ENCODE measurements at places on chromosomes 2 and 18.

DNA sequence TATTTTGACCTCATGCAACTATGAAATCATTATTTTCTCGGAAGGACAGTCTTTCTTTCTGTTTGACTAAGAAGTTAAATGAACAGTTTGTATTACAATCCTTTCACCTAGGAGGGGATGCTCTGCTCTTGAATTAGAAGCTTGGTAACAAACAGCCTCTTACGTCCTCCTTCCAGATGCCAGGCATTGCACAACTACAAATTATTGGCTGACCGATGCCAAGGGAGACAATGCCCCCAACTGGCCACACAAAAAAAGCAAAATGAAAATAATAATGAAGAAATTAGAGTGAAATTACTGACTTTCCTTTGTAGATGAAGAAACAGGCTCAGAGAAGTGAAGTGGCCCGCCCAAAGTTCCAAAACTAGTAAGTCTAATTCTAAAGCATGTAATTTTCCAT lies 177.9 kb downstream of the CYRIA start:
- H3K27ac ChIP-seq = no peak overlapping the region
- peak; percentile 19 for DNase-seq
- no peaks in the 10 kb centered on the region for H3K27me3 ChIP-seq

GRCh38 chr18:4251873-4252272 lies 203.2 kb downstream of the DLGAP1 start:
- no peak overlapping the region for H3K4me3 ChIP-seq
- H3K27me3 ChIP-seq = no peaks in the 10 kb centered on the region
- no peak for DNase-seq
- no peaks in the 10 kb centered on the region for H3K4me1 ChIP-seq
- H3K36me3 ChIP-seq = no peaks in the 10 kb centered on the region
- H3K27ac ChIP-seq = no peak overlapping the region

DNA sequence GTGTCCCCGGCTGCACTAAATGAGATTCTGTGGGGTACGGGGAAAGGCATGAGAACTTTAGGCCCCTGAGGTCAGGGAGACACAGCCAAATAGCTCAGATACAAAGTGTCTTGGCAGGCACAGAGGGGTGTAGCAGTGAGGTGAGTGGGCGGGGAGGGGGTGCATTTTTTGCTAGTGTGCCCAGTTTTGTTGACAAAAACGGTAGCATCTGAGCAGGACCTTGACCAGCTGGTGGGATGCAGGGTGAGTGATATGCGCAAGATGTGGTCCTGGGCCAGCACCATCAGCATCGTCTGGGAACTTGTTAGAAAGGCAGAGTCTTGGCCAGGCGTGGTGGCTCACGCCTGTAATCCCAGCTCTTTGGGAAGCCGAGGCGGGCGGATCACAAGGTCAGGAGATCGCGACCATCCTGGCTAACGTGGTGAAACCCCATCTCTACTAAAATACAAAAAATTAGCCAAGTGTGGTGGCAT lies 127.3 kb upstream of the LGALSL start:
- H3K36me3 ChIP-seq = no peaks in the 10 kb centered on the region
- no peak overlapping the region for H3K27ac ChIP-seq
- H3K4me3 ChIP-seq = no peak overlapping the region
- peaks cover 6% of the 10 kb centered on the region for H3K4me1 ChIP-seq
- no peak for DNase-seq
- no peaks in the 10 kb centered on the region for H3K27me3 ChIP-seq

DNA sequence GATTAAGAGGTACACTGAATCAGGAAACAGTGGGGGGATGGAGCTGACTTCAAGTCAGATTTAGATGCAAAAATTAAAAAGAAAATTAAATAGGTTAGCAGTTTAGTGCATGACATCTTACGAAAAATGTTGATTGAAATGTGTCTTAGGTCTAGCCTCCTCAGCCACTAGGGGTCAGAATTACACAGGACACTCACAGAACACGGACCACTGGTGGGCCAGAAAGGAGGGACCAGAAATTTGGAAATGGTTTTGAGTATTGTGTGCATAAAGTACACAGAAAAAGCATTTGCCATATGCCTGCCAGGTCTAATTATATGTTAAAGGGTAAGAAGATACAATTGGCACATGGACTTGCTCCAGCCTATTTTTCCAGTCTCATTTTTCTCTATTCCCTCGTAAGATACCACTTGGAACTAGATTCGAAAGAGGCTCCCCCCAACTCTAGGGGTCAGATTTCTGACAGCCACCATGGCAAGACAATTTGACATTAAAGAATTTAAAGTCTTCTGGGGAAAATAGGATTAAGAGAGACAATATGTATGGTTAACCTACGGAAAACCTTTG lies 550.2 kb upstream of the SETBP1 start:
- no peaks in the 10 kb centered on the region for H3K36me3 ChIP-seq
- no peak for DNase-seq
- H3K4me1 ChIP-seq = no peaks in the 10 kb centered on the region
- no peaks in the 10 kb centered on the region for H3K27me3 ChIP-seq
- H3K27ac ChIP-seq = no peak overlapping the region
- H3K4me3 ChIP-seq = no peak overlapping the region

- no peak overlapping the region for H3K27ac ChIP-seq
- H3K27me3 ChIP-seq = no peaks in the 10 kb centered on the region
- DNase-seq = no peak
- no peaks in the 10 kb centered on the region for H3K4me1 ChIP-seq
- H3K4me3 ChIP-seq = no peak overlapping the region
Measured at GRCh38 chr18:34857320-34857719, 147.2 kb downstream of the DTNA start.
